ENCODE measurements at places on chromosomes 6 and 20.
A peak's percentile ranks its signal among the peaks of the same experiment; 100 is the strongest.

- DNase-seq: no peak
Observed at GRCh38 chr20:57040924-57041323, 225.5 kb downstream of the BMP7 start.

DNA sequence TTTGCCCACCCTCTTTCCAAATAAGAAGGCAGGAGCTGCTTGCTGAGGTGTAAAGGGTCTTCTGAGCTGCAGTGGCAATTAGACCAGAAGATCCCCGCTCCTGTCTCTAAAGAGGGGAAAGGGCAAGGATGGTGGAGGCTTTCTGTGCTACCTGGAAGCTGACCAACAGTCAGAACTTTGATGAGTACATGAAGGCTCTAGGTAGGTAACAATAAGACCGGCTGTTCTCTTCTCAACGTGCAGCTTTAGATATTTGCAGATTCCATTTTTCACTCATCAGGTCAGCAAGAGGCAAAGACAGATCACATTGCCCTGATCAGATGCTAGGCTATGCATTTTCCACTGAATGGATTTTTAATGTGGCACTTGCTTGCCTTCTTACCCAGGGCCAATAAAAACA lies at the start of gene FABP7:
TSS of gene FABP7 (plus strand) at position 50 of the 400 bp plus-strand sequence. CDS start at position 129, 79 bp downstream.
- no peak for DNase-seq

DNA sequence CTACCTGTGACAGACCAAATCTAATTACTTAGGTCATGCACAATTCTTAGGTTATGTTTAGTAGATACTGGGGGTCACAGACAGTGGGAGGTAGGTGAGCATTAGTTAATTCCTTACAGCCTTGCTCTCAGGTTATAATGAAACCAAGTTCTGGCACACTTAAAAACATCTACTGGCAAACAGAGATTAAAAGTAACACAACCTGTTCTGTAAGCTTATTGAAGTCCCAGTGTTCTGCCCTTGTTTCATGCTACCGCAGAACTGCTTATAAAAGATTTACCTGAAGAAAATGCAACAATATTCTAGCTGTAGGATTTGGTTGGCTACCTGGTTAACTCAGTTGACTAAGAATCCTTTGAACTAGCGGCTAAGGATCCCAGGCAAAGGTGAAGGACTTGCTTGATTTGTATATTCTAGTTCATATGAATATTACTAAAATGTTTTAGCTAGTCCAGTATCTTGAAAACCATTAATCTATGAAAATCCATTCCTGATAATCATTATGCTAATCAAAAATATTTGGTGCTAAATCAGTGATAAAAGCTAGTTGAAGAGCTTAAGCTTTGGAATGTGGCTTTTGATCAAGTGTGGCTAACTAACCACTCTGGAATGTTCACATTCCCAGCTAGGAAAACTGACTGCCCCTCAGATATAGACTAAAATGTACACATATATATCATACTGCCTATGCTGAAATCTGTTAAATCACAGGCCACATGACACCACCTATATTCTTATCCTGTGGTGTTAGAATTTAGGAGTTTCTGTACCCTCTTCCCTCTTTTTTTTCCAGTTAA lies 7.2 kb downstream of the PEX3 start:
- no peak for DNase-seq

DNA sequence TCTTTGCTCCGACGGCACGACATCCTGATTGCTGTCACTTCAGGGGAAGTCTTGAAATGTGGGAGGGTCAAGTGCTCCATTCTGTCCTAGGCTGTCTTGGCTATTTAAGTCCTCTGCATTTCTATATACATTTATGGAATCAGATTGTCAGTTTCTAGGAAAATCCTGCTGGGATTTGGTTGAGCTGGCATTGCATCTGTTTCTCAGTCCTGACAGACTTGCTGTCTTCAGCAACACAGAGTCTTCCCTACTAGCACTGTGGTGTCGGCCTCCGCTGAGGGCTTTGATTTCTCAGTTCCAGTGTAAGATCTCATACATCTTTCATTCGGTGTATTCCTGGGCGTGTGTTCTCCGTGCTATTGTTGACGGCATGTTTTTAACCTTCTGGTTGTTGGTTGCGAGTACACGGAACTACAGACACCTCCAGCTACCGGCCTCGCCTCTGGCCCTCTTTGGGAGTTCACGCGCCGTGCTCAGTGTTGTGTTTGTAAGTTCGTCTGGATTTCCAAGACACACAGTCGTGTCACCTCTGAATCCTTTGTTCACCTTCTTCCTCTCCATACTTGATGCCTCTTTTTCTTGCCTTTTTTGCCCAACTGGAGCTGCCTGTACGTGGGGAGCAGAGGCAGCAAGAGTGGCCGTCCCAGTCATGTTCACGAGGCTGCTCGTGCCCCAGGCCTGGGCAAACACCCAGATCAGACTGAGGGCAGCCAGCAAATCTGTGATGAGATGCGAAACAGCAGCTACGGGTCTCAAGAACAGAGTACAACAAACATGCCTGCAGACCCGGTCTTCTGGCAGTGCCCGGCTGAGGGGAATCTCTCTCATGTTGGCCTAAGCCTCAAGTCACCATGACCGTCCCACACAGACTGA lies 92.8 kb downstream of the TAF4 start:
- no peak for DNase-seq

DNA sequence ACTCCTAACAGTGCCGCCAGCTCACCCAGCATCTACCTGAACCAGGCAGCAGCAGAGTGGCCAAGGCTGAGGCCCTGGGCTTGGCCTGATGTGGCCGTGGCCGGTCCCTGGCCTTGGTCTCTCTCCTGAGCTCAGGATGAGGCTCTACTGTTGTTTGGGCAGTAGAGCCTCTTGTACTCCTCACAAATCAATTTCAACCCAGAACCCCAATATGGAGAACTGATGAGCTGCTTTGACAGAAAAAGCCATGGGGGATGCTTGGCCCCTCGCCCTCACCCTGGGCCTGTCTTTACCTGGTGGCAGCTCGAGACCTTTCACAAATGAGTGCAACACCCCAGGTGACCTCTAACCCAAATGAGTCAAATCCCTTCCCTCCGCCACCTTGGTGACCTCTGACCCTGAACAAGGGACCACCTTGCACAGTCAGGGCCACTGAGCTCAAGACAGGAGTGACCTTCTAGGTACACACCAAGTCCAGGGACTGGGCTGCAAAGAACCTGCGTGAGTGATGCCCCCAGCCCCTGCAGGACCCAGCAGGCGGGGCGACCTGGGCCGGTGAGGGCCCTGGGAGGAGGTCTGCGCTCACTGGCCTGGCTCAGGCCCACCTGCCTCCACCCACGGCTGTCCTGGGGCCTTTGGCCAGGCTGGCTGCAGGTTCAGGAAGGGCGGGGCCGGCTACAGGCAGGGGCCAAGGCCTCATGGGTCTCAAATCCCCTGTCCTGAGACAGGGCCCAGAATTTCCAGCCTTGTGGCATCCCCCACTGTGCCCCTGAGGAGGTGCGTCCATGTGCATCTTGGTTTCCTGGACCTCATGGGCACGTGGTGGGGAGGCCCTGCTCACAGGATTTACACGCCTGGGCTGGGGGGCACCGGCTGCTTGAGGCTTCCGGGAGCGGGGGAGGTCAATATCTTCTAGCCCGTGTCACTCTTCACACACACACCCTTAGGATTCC lies 30.2 kb downstream of the PSMG4 start:
- peak; percentile 9 for DNase-seq

DNA sequence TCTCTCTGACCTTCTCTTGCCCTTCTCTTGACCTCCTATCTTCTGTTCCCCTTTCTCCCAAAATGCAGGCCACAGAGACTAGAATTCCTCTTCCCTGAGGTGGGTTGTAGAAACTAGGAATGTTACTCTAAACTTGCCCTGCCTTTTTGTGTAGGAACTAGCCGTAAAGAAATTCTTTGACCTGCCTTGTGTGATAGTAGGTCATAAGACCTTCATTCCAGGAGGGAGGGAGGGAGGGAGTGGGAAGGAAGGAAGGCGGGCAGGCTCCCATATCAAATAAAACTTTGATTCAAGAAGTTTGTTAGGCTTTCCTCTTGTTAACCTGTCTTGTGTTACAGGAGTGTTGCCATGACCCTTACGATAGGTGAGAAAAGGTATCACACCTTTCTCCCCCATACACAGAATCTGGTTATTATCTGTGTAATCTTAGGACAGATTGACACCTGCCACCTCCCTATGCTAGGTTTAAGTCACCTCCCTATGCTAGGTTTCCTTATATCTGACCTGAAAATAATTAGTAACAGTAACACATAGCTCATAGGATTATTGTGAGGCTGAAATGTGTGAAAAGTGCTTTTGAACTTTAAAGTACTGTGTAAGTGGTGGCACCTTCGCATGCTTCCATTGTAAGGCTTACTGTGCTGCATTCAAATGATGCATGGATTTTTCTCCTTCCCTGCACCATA lies 32.6 kb upstream of the FUCA2 start:
- no peak for DNase-seq

DNA sequence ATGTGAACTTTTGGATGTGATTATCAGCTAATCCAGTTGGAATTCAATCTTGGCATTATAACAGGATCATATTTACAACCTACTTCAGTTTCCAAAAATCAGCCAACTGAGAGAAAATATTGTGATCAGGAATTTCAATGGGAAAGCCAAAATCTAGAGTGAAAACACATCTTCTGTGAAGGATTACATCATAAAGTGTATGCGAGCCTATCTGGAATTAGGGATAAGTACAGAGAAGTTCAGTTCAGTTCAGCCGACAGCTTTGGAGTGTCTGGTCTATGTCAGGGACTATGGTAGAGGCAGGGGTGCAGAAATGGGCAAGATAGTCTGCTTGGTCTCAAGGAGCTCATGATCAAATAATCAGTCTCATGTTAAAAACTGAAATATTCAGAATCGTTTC lies 12.3 kb upstream of the PRIM2 start:
- no peak for DNase-seq

DNA sequence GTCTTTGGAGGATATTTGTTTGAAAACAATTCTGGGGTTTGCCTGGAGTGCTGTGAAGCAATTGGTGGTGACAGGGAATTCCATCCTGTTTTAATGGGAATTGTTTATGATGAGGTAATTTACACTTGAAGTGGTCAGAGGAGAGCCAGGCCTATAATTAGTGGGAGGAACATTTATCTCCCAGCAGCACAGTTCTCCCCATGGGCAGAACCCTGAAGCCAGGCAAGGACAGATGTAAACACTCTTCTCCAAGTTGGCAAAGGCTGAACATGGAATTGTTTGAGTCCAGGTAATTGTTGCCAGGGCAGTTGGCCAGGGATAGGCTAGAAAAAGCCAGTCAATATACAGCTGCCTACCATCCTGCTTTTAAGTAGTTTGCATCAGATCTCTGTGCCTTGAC lies 789.7 kb downstream of the FRK start:
- no peak for DNase-seq

- no peak for DNase-seq
Observed at GRCh38 chr6:10721850-10722569, 860 bp upstream of the TMEM14C start.

DNA sequence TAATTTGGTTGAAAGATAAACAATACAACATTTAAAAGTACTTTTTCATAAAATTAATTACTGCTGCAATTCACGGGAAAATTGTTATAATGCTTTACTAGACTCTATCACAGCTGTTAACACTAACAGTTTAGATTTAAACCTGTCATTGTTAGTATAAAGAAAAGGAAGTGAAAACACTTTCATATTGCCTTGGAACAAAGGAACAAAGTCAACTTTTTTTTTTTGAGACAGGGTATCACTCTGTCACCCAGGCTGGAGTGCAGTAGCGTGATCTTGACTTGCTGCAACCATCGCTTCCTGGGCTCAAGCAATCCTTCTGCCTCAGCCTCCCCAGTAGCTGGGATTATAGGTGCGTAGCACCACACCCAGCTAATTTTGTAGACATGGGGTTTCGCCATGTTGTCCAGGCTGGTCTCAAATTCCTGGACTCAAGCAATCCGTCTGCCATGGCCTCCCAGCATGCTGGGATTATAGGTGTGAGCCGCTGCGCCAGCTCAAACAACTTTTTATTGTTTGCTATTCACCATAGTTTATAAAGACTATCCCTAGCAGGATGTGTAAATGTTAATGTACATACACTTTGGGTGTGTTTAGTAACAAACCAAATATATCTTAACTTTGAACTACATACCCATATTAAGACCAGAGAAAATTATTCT lies 22.1 kb downstream of the SLC35A1 start:
- no peak for DNase-seq

GRCh38 chr6:26599591-26599990 lies 2.8 kb downstream of the ABT1 start:
- no peak for DNase-seq

GRCh38 chr6:161366301-161366923 lies 92.6 kb upstream of the AGPAT4 start:
- no peak for DNase-seq

GRCh38 chr6:76940191-76940590 lies 523.1 kb downstream of the HTR1B start:
- no peak for DNase-seq

GRCh38 chr20:56630086-56630493 lies 984 bp downstream of the TFAP2C start:
- peak; percentile 85 for DNase-seq

GRCh38 chr6:136945072-136945471 lies 23.0 kb downstream of the SLC35D3 start:
- no peak for DNase-seq

DNA sequence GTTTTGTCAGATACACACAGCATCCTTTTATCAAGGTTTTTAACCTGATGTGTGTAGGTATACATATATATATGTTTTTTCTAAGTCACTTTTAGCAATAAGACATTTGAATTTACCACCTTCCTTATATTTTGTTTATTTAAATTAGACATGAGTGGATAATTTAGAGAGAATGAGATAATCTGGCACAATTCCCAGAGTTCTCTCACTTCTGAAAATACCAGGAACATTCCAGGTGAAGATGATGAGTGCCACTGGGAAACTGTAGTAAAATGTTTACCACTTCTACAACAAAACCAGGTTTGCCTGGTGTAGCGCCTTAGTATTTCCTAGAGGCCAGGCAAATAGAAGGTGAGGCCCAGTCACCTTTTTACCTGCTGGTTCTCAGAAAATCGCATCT lies 189.5 kb downstream of the TMEM242 start:
- no peak for DNase-seq

DNA sequence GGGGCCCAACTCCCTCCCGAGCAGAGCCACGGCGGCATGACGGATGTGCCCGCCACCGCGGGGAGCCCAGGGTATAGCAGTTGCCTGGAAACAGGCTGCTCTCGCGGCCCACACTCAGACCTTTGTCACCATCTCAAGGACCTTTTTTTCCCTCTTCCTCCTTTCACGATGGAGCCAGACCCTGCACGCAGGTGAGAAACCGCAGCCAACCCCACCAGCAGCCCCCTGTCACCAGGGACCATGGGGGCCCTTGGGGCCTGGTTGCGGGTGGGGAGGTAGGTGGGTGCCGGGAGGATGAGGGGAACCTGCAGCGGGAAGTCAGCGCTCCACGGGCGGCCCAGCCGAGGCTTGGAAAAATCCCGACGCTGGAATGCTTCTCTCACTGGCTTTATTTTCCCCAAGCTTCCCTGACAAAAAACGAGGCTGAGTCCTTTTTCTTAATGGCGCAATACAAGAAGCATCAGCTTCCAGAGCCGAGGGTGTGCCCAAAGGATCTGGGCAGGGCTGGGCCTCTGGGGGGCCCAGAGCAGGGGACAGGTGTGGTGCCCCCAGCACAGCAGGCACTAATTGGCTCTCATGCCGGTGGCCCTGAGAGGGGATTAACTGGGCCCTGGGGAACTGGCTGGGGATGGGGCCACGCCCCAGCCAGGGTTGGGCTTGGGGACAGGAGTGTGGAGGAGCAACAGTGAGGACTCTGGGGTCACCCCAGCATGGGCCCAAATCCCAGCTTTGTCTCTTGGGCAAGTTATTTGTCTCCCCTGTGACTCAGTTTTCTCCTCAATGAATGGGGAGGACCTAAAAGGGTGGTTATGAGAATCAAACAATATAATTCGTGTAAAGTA lies 23.9 kb downstream of the NOL4L start:
- no peak for DNase-seq

Data from WTC11 (cell line).